ENCODE measurements at places on chromosomes 13 and 19. TPM values are rescaled to one million over a fixed set of nuclear protein-coding genes. Genes with fewer than 3 reads are reported as not detected.

Gene ELF1
- 26.8 TPM for total RNA-seq

Gene FLT3
- not detected for total RNA-seq

Gene SIGLECL1
- total RNA-seq, result not detected

Gene NXNL1
- total RNA-seq, result not detected

Gene DENND1C
- 0.23 TPM for total RNA-seq

Gene NLRP9
- not detected for total RNA-seq

Gene SRRM5
- 0.93 TPM for total RNA-seq

Gene PALM
- 17.8 TPM for total RNA-seq

Gene KLK11
- not detected for total RNA-seq

Gene KCNN4
- total RNA-seq, result 66.7 TPM
